CMK (cell line): ENCODE measurements at places on chromosomes 5 and 9.

- DNase-seq = no peak
These were observed 16.1 kb downstream of the LHFPL2 start for GRCh38 chr5:78632467-78632866.

DNA sequence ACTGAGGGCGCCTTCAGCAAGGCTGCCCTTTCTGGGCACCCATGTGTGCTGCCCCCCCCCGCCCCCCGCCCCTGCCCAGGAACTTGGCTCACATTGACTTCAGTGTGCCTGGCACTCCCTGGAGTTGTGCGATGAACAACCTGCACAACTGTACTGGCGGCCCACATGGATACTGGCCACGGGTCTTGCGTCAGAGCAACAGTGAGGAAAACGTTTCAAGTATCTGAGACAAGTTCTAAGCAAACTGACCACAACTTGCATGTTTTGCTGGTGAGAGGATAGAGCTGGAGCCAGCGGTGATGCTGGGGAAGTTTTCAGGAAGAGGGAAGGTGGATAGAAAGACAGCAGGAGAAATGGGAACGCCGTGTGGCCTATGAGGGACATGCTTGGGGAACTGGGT is 45.4 kb downstream of the HABP4 start:
- DNase-seq = no peak

GRCh38 chr5:78345485-78345884 is 14.9 kb upstream of the SCAMP1 start:
- no peak for DNase-seq

DNA sequence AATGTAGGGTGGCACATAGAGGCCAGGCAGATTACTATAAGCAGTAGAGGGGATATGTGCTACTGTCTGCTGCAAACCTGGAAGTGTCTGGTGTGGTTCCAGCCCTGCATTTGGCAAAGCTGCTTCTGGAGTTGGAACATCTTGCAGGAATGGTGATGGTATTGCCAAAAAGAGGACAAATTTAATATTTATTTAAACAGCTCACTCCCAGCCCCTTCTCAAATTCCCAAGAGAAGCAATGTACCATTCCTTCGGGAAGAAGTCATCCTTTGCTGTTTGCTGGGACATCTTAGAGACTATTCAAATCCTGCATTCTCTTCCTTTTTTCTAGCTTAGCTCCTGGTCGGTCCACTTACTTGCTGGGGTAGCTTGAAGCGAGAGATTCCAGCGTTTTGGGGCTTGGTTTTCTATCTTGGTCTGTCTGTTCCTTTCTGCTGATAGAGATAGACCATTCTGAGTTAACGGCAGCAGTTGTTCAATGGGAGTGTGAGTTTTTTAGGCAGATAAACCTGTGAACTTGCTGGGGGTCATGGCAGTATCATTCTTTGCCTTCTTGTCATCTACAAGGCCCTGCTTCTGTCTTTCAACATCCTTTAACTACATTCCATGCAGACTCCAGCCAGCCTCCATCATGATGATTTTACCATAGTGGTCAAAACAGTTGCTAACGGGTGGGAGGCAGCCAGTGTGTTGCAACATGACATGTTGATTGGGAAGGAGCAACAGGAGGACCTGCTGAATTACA is 69.9 kb downstream of the RCL1 start:
- peak; percentile 68 for DNase-seq

DNA sequence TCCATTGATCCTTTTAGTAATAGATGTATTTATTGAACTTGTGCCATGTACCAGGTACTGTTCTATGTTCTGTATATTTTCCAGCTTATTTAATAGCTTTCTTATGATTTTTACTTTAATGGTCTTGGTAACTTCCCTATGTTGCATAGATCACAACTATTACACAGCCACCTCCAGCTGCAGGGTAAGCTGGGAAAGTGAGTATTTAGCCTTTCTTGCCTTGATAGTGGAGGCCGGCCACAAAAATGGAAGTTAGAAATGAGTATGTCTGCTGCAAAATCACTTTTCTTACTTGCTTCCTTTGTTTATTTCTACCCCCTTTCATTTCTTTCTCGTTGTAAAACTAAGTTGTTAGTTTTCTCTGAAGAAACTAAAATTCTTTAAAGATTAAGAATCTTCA is 43.1 kb upstream of the ANKDD1B start:
- no peak for DNase-seq

DNA sequence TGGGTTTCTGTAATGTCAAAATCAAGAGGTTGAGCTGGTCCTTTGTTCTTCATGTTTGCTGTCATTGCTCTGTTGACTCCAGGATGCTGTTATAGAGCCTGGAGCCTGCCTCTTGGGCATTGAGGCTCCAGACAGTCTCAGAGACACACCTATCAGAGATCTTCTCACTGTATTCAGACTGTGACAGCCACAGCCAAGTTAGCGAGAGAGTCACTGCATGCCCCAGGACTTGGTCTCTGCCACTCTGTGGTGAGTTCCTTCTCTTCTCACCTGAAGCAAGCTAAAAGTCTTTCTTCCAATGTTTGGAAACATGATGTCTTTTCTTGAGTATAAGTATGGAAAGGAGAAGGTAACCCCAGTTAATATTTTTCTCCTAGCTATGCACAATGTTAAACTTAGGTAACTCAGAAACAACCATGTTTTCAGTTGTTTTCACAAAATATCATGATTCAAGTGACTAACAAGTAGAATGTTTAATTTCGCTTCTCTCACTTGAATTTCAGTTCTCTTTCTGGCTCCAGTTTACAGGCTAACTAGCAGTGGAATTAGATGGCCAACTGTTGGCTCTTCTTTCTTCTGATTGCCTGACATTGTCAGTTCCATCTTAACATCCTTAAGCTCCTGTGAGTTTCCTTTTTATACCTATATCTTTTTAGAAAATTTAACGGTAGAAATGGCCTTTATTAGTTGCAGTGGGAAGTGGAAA is 20.6 kb upstream of the ZFYVE16 start:
- DNase-seq = no peak
